SW 1271 (cell line): ENCODE measurements at places on chromosomes 2 and 18.
A peak's percentile ranks its signal among the peaks of the same experiment; 100 is the strongest.

- DNase-seq: no peak
Observed at GRCh38 chr2:15773846-15774245, 166.5 kb upstream of the MYCN start.

DNA sequence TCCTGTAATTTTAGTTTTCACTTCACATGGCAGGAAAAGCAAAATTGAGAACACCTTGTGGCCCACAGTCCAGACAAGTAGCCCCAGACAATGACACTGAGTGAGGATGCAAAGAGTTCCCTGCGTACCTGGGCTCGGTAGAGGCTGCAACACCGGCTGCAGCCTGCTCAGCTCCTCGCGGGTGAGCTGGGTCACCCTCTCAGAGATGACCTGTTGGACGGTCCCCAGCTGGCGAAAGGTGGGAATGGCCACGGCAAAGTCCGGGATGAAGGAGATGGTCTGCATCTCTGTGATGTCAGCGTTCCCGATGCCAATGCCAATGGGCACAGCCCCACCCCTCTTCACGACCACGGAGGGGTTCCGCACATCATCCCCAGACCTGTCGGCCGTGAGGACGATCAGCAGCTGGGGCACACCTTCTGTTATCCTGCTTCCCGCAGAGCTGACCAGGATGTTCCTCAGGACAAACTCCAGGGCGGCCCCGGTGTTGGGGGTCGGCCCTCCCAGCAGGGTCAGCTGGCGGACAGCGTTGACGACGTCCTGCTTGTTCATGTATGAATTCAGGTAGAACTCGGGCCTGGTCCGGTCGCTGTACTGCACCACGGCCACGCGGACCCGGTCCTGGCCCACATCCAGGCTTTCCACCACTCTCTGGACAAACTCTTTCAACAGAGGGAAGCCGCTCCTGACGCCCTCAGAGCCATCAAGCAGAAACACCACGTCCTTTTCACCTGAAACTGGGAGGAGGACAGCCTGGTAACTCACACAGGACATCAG lies 39.5 kb downstream of the COL6A3 start:
- no peak for DNase-seq

DNA sequence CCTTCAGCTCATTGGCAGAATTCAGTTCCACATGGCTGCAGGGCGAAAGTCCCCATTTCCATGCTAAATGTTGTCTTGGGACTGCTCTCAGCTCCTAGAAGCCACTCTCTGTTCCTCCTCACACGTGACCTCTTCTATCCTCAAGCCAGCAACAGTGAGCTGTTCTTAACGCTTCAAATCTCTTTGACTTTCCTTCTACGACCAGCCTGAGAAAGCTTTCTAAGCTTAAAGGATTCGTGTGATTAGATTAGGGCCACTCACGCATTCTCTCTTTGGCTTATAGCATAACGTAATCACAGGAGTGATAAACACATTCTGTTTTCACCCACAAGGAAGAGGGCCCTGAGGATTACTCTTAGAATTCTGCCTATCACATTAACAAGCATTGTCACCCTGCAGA lies 29.8 kb upstream of the LAMA1 start:
- DNase-seq: no peak

DNA sequence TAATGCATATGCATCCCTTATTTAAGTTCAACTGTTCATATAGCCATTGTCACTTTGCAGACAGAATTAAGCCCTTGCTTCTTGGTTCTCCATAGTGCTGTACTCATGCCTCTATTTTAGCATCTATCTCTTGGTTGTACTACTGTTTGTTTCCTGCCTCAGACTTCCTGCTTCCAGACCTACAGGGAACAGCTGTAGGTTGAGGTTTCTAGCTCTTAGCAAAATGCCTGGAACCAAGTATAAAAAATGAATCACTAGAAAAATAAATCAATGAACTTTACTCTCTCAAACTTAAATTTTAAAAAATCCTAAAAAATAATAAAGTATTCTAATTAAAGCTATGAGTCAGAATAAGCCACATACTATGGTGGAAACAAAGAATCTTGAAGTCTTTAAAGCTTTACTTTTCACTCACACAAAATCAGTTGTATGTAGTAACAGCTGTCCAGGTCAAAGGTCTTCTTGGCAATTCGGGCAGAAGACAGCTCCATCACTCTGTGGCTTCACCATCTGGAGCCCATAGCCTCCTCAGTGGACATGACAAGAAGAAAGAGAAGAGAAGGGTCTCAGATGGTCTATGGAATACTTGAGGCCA lies 1228.1 kb upstream of the GYPC start:
- no peak for DNase-seq

GRCh38 chr2:235265348-235265965 lies 228.4 kb upstream of the AGAP1 start:
- no peak for DNase-seq

DNA sequence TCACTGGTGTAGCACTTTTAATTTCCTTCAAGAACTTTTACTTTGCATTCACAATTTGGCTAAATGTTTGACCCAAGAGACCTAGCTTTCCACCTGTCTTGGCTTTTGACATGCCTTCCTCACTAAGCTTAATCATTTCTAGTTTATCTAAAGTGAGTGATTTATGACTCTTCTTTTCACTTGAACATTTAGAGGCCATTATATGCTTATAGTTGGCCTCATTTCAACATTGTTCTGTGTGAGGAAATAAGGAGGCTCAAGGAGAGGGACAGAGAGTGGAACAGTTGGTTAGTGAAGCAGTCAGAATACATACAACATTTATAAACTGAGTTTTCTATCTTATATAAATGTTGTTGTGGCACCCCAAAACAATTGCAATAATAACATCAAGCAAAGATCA lies 489.3 kb upstream of the CDH2 start:
- no peak for DNase-seq

DNA sequence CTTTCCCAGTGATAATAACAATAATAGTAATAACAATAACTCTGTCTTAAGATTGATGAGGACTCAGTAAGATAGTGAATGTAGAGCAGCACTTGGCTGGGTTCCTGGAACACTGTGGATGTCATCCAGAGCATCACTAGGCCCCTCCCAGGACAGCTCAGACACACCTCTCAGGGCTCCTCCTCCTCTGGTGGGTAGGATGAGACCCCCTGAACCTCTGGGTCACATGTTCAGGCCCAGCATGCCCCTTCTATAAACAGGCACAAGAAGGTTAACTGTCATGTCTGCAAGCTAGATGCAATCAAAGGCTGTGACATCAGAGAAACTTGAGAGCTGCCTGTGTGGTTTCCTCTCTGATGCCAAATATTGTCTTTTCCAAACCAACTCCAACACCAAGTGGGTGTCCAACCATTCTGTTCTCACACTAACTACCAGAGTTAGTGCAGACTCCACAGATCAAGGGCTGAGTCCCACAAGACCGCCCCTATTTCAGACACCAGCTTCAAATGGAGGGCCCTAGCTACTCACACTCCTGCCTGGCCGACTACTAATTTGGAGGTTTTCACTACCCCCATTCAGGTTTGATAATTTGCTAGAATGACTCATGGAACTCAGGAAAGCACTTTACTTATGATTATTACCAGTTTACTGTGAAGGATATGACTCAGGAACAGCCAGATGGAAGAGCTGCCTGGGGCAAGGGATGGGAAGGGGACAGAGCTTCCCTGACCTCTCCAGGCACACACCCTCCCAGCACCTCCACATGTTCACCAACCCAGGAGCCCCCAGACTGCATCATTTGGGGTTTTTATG lies 46.4 kb upstream of the BZW1 start:
- peak; percentile 85 for DNase-seq

- no peak for DNase-seq
Observed at GRCh38 chr2:141063406-141063805, 1067.4 kb downstream of the LRP1B start.

- DNase-seq: no peak
Observed at GRCh38 chr18:51337406-51337805, 139.9 kb upstream of the MEX3C start.

DNA sequence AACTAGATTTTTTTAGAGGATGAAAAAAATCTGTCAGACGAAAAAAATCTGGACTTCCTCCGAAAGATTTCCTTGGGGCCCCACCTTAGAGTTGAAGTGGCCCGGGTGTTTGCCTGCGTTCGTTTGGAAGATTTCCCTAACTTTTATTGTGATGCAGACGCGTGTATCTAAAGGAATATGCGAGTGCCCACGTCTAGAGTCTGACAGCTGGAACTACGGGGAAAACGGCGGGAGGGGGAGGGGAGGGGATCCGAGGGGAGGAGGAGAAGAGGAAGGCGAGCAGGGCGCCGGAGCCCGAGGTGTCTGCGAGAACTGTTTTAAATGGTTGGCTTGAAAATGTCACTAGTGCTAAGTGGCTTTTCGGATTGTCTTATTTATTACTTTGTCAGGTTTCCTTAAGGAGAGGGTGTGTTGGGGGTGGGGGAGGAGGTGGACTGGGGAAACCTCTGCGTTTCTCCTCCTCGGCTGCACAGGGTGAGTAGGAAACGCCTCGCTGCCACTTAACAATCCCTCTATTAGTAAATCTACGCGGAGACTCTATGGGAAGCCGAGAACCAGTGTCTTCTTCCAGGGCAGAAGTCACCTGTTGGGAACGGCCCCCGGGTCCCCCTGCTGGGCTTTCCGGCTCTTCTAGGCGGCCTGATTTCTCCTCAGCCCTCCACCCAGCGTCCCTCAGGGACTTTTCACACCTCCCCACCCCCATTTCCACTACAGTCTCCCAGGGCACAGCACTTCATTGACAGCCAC lies 2.4 kb upstream of the SP9 start:
- no peak for DNase-seq

- DNase-seq: no peak
Observed at GRCh38 chr2:40118622-40119021, 333.3 kb downstream of the SLC8A1 start.

GRCh38 chr2:233453111-233453915 lies 99.0 kb downstream of the DGKD start:
- DNase-seq: no peak

- no peak for DNase-seq
Observed at GRCh38 chr2:74493546-74493945, 5.9 kb downstream of the LBX2 start.

DNA sequence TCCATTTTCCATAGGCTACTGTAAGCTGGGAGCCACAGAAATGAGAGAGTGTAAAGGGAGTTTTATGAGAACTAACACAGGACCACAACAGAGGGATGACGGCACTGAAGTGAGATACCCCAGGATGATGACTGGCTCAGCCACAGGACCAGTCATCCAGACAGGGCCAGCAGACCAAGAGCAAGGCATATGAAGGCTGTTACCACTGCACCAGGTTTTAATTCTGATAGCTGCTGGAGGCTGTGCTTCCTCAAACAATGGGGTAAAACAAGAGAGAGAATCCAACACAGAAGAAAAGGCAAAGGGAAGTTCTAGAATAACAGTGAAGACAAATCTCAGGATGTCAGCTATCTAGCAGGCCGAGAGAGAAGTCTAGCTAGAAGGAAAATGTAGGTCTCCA lies 94.9 kb downstream of the BCL2 start:
- DNase-seq: no peak

- no peak for DNase-seq
Observed at GRCh38 chr2:232541961-232542714, 2.6 kb downstream of the CHRNG start.

- no peak for DNase-seq
Observed at GRCh38 chr18:21769206-21769605, 28.6 kb downstream of the MIB1 start.

- no peak for DNase-seq
Observed at GRCh38 chr2:6074089-6074643, 382.0 kb downstream of the SOX11 start.
